RPMI7951 (cell line): ENCODE measurements at places on chromosomes 3 and 15. TPM values are rescaled to one million over a fixed set of nuclear protein-coding genes. Genes with fewer than 3 reads are reported as not detected.

The TMEM43 gene
- total RNA-seq: 104 and 114 TPM in 2 replicates

The GPR156 gene
- 0.24 and 0.68 TPM in 2 replicates for total RNA-seq

The COL7A1 gene
- total RNA-seq: 110 and 141 TPM in 2 replicates

The CLDN1 gene
- total RNA-seq: 0.59 and 1.3 TPM in 2 replicates

The PSMD6 gene
- total RNA-seq: 174 and 175 TPM in 2 replicates

The IQCH gene
- 7.0 and 11.5 TPM in 2 replicates for total RNA-seq

The KIF9 gene
- 20.0 and 22.1 TPM in 2 replicates for total RNA-seq

The LSAMP gene
- total RNA-seq: 0.12 and 0.59 TPM in 2 replicates

The LINGO1 gene
- not detected in 2 replicates for total RNA-seq

The SERPINI2 gene
- total RNA-seq: not detected in 2 replicates

The CHRM5 gene
- not detected in 2 replicates for total RNA-seq

The NUSAP1 gene
- total RNA-seq: 360 and 426 TPM in 2 replicates

The PAQR9 gene
- not detected in 2 replicates for total RNA-seq

The SNTN gene
- total RNA-seq: not detected in 2 replicates

The ST8SIA2 gene
- total RNA-seq: 15.1 and 20.4 TPM in 2 replicates

The CEP19 gene
- total RNA-seq: 9.4 and 11.2 TPM in 2 replicates

The HYAL2 gene
- total RNA-seq: 42.2 and 52.3 TPM in 2 replicates

The LRRC2 gene
- total RNA-seq: 0.12 and 0.59 TPM in 2 replicates

The NMB gene
- 29.2 and 36.2 TPM in 2 replicates for total RNA-seq

The ARNT2 gene
- 1.5 and 2.3 TPM in 2 replicates for total RNA-seq

The NOX5 gene
- 2.2 and 2.9 TPM in 2 replicates for total RNA-seq

The FILIP1L gene
- total RNA-seq: under 0.01 TPM in 1 of 2 replicates, not detected in the other

The ATP8B4 gene
- 0.29 and 0.36 TPM in 2 replicates for total RNA-seq

The GP5 gene
- total RNA-seq: not detected in 2 replicates

The CDAN1 gene
- total RNA-seq: 8.8 and 12.0 TPM in 2 replicates

The COL6A6 gene
- total RNA-seq: not detected in 2 replicates

The CLDN11 gene
- total RNA-seq: 32.3 and 34.4 TPM in 2 replicates

The CHL1 gene
- total RNA-seq: 0.10 and 0.12 TPM in 2 replicates

The BFSP2 gene
- total RNA-seq: not detected in 2 replicates

The TTLL13 gene
- not detected in 2 replicates for total RNA-seq

The TMCO5A gene
- not detected in 2 replicates for total RNA-seq

The ARPIN gene
- total RNA-seq: 12.0 and 15.1 TPM in 2 replicates

The ATP1B3 gene
- 85.4 and 125 TPM in 2 replicates for total RNA-seq

The BSN gene
- total RNA-seq: under 0.01 and 0.10 TPM in 2 replicates

The PSTPIP1 gene
- total RNA-seq: 0.29 TPM in 1 of 2 replicates, not detected in the other

The CCR5 gene
- total RNA-seq: not detected in 2 replicates

The SLC28A2 gene
- total RNA-seq: not detected in 2 replicates

The TCTA gene
- total RNA-seq: 22.9 and 24.3 TPM in 2 replicates

The VIPR1 gene
- total RNA-seq: 186 and 215 TPM in 2 replicates

The CAPN7 gene
- 27.8 and 28.2 TPM in 2 replicates for total RNA-seq

The NANOGP8 gene
- not detected in 2 replicates for total RNA-seq

The LSMEM2 gene
- not detected in 2 replicates for total RNA-seq

The SH3BP5 gene
- 2.4 and 3.2 TPM in 2 replicates for total RNA-seq

The PIF1 gene
- 13.8 and 19.5 TPM in 2 replicates for total RNA-seq

The SEC11A gene
- total RNA-seq: 257 and 259 TPM in 2 replicates

The CAMK2N2 gene
- total RNA-seq: 0.29 and 0.96 TPM in 2 replicates

The SNX22 gene
- 0.12 and 0.29 TPM in 2 replicates for total RNA-seq

The NTRK3 gene
- 0.10 and 1.3 TPM in 2 replicates for total RNA-seq

The CDHR4 gene
- not detected in 2 replicates for total RNA-seq

The TIGIT gene
- total RNA-seq: not detected in 2 replicates

The GRAMD2A gene
- total RNA-seq: not detected in 2 replicates

The ARRDC4 gene
- total RNA-seq: 4.0 and 4.6 TPM in 2 replicates

The C3orf85 gene
- total RNA-seq: not detected in 2 replicates

The RARB gene
- 37.4 and 48.5 TPM in 2 replicates for total RNA-seq

The ERICH6 gene
- not detected in 2 replicates for total RNA-seq
